ENCODE measurements at places on chromosomes 11 and 22.

- no peak for DNase-seq
Measured at GRCh38 chr22:49749885-49750510, 77.7 kb downstream of the BRD1 start.

DNA sequence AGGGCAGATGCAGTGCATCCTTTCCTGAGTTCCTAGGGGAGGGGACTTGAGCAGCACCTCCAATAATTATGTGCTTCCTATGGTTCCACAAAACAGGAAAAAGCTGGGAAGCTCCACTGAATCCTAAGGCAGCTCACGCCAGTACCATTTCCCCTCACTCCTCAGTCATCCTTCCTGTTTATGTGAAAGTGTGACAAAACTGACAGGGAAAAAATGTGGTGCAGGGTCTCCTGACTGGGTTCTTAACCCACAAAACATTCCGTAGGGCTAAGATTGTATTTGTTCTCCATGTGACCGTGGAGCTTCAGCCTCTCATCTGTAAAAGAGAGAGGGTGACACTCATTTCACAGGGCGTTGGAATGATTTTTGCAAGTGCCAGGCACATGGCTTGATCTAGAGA is 12.2 kb upstream of the LYVE1 start:
- DNase-seq: no peak

GRCh38 chr11:125373426-125374391 is 122.4 kb downstream of the FEZ1 start:
- DNase-seq: no peak

DNA sequence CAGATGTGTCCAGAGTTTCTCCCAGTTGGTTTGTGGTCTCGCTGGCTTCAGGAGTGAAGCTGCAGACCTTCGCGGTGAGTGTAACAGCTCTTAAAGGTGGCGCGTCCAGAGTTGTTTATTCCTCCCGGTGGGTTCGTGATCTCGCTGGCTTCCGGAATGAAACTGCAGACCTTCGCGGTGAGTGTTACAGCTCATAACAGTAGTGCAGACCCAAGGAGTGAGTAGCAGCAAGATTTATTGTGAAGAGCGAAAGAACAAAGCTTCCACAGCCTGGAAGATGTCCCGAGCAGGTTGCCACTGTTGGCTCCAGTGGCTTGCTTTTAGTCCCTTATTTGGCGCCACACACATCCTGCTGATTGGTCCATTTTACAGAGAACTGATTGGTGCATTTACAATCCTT is 1.8 kb upstream of the PGA3 start:
- DNase-seq: no peak

- no peak for DNase-seq
Measured at GRCh38 chr11:13287036-13287435, 9.4 kb downstream of the BMAL1 start.

- peak; percentile 95 for DNase-seq
Measured at GRCh38 chr11:65546217-65546958, 11.8 kb downstream of the LTBP3 start.

DNA sequence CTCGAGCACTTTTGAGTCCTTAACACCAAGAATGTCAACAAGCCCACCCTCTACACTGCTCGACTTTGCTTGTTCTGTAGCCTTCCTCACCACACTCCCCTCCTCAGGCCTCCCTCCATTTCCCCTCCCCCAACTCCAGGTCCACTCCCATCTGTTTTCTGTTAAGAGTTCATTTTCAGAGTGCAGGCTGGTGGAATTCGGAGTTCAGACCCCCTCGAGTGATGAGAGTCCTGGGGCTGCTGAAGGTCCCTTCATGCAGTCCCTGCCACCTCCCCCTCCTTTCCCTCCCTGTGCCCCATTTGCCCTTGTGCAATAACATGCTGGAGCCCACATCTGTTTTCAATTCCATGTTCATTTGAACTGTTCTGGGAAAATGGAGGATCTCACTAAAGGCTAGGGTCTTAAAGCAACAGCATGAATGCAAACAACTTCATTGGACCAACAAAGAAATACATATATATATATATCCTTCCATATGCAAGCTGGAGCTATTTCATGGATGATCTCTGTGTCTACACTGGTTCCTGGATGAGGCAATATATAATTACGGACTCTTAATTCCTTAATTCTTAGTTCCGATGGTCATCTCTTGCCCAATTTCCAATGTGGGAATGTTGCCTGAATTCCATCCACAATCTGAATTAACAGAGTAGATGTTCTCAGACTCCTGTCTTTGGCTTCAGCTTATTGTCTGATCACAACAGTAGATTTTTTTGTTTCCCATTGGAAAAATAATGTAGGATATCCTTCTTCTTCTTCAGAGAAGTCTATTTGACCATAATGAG is 340.4 kb downstream of the ETS1 start:
- no peak for DNase-seq

- peak; percentile 26 for DNase-seq
Measured at GRCh38 chr11:1450949-1451710, 35.4 kb downstream of the MOB2 start.

GRCh38 chr22:46114518-46115387 is 35.6 kb upstream of the PPARA start:
- DNase-seq: peak; percentile 28

DNA sequence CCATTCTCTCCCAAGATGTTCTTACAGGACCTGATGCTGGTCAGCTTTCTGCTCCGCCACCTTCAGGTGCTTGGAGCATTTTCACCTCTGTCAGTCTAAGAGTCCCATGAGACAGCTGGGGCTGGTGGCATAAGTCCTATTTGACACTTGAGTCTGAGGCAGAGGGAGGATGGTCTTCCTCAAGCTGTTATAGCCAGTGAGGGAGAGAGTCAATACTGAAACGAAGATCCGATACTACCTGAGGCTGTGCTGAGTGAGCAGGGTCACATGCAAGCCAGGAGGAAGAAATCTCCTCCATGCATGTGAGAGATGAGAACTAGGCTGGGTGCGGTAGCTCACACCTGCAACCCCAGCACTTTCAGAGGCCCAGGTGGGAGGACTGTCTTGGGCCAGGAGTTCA is 5.6 kb downstream of the ZFPL1 start:
- DNase-seq: no peak

DNA sequence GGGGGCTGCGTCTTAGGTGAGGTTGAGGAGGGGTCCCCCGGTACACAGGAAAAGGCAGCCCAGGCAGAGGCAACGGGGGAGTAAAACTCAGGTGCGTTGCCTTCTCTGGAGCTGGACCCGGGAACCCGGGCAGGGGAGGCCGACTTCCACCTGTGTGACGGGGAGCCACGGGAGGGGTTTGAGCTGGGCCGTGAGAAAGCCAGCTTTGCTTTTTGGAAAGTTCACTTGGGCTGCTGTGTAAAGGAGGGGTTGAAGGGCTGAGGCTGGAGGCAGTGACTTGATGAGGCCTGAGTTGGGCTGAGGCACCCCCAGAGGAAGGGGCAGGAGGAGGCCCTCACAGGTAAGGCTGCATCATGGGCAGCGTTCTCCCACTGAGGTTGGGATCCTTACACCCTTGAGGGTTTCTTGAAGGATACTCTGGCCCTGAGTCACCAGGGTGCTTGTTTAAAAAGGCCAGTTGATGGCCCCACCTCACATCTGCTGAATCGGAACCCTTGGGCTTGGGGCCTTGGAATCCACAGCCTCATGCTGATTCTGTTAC is 47.2 kb downstream of the CHRDL2 start:
- no peak for DNase-seq

DNA sequence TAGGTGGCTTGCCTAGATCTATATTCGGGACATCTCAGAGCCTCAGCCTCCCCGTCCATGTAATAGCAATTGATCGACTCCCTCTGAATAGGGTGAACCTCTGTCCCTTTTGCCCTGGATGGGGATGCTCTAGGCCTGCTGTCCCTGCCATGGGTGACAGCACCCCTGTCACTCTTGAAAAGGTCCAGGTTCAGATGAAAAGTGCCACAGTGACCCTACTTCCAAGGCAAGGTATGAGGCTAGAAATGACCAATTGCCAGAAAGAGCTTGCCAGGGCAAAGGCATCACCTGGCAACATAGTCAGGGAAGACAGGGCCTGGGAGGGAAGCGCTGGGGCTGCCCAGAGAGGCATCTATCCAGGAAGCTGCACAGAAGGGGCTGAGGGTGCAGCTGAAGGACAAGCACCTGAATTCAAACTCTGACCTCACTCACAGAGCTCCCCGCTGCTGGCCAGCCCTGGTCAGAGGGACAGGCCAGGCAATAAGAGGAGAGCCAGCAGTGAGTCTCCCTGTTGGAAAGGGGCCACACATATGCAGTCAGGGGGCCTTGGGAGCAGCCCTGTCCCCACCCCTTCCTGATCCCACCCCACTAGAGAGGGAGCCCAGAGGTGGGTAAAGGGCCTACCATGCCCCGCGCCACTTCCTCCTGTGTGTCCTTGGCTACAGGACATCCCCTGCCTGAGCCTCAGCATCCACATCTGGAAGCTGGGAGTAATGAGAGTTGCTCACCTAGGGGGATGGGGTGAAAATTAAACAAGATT is 9.0 kb upstream of the APOBEC3A start:
- no peak for DNase-seq

DNA sequence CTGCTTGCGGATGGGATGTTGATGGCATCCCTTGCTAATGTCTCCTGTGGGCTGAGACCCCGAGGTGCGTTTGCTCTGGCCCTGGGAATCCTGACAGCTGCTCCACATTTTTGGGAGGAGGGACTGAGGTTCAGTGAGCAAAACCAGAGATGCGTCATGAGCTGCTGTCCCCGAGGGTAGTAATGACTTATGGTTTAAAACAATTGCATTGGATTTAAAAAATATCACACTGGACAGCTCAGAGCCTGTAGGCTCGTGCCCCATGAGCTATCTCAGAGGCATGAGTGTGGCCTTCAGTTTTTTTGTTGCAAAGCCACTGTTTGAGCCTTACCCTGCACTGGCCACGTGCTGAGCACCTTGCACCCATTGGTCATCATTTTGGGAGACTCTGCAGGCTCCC is 20.9 kb upstream of the PARVG start:
- DNase-seq: no peak

- no peak for DNase-seq
Measured at GRCh38 chr22:38745676-38746460, 9.9 kb downstream of the SUN2 start.

DNA sequence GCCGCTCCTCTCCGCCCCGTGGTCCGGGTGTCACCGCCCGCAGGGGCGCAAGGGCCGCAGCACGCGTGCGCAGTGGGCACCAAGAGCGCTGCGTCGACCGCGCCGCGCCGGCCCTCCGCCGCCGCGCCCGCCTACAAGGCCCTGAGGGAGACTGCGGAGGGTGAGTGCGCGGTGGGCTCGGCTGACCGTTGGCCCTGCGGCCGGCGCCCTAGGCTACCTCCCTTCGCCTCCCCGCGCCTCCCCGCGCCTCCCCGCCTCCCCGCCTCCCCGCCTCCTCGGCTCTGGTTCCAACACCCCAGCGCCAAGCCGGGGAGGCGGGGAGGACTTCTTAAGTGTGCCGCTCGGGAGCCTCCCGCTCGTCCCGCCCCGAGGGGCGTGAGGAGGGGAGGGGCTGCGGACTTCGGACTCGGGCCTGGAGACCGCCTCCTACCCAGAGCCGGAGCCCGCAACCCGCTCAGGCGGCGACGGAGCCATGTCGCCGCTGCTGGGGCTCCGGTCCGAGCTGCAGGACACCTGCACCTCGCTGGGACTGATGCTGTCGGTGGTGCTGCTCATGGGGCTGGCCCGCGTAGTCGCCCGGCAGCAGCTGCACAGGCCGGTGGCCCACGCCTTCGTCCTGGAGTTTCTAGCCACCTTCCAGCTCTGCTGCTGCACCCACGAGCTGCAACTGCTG is at the start of gene AQP11:
TSS of gene AQP11 (plus strand) at position 433 of the 673 bp plus-strand sequence. CDS start at position 473, 40 bp downstream.
- peak; percentile 87 for DNase-seq

GRCh38 chr11:19905280-19905853 is 192.7 kb downstream of the NAV2 start:
- DNase-seq: peak; percentile 40

DNA sequence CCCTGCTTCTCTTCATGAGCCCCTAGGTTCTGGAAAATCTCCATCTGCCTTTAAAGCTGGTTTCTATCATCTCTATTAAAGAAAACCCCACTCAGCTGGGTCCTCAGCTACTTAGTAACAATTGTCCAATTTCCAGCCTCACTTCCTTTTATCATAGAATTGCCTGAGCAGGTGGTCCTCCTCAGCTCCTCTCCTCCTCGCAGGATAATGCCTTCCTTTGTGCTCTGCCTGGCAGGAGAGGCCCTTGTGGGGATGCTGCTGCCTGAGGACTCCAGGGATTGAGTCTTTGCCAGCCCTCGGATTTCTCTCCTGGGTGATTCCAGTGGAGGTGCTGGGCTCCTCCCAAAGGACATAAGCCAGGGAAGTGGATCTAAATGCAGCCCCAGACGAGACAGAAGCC is 448.3 kb downstream of the INSC start:
- DNase-seq: no peak

DNA sequence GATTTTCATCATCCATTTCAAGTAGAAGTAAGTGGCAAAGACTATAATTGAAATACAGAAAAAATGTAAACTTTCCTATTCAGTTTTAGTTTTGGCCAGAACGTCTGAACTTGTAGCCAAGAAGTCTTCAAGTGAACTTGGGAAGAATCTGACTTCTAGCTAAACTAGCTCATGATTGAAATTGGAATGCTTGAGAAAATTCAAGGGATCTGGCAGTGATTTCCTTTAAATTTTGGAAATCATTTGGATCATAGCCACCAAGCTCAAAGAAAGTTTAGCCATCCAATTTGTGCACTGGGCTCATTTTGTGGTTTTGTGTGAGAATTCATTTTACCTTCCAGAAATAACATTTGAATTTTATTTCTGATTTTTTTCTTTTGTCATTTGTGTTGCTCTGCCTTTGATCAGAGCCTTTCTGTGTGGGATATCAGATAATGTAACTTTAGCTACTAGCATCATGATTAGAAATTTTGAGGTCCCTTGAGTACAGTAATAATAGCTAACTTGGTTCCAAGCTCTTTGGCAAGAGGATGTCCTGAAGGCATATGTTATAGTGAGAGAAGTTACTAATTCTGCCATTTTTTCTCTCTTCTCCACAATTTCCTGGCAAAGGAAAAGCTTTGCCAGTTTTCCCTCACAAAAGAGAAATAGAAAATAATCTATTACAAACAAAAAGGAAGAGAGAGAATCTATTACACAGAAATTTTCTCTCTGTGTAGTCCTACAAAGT is 2123.7 kb upstream of the RAG2 start:
- DNase-seq: no peak
